Osteocyte (in vitro differentiated cells): ENCODE measurements at places on chromosomes 12 and 14. TPM values are rescaled to one million over a fixed set of nuclear protein-coding genes. Genes with fewer than 3 reads are reported as not detected.

DNA sequence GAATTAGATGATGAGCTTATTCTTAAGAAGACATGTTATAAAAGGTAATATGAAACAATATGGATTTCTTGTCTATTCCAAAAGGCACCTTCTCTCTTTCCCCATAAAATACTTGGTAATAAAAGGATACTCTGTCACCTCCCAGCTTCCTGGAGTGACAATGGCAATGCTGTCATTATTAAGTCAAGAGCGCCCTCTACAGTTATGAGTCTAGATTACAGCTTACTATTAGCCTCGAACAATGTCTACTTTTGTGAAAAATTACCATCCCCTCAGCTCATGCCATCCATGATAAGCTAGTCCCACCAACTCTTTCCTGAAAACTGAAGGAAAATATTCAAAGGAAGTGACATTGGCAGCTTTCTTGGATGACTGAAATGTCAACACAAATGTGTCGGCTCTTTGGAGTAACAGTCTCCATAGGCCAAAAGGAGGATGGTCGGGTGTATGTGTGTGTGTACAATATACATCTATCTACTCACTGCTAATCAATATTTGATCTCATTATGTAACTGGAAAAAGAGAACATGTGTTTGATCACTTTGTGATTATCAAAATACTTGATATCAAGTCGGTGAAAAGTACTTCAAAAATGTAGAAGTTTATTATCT lies 48.7 kb upstream of the CDKN3 start:
- H3K4me3 ChIP-seq, result no peak overlapping the region
- H3K27me3 ChIP-seq, result peaks cover 3% of the 10 kb centered on the region
- H3K36me3 ChIP-seq, result no peaks in the 10 kb centered on the region
- no peak overlapping the region for H3K27ac ChIP-seq
- peaks cover 15% of the 10 kb centered on the region for H3K4me1 ChIP-seq

GRCh38 chr12:62649412-62650138 lies 182.9 kb downstream of the MON2 start:
- no peak overlapping the region for H3K4me3 ChIP-seq
- peaks cover 10% of the 10 kb centered on the region for H3K4me1 ChIP-seq
- H3K27me3 ChIP-seq, result no peaks in the 10 kb centered on the region
- peaks cover 44% of the 10 kb centered on the region for H3K36me3 ChIP-seq
- DNase-seq, result no peak

DNA sequence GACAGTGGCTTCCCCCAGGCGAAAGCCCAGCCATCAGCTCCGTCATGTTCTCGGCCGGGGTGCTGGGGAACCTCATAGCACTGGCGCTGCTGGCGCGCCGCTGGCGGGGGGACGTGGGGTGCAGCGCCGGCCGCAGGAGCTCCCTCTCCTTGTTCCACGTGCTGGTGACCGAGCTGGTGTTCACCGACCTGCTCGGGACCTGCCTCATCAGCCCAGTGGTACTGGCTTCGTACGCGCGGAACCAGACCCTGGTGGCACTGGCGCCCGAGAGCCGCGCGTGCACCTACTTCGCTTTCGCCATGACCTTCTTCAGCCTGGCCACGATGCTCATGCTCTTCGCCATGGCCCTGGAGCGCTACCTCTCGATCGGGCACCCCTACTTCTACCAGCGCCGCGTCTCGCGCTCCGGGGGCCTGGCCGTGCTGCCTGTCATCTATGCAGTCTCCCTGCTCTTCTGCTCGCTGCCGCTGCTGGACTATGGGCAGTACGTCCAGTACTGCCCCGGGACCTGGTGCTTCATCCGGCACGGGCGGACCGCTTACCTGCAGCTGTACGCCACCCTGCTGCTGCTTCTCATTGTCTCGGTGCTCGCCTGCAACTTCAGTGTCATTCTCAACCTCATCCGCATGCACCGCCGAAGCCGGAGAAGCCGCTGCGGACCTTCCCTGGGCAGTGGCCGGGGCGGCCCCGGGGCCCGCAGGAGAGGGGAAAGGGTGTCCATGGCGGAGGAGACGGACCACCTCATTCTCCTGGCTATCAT lies 663 bp downstream of the PTGER2 start:
- no peak for DNase-seq
- peaks cover 19% of the 10 kb centered on the region for H3K4me1 ChIP-seq

GRCh38 chr14:29553427-29553826 lies 374.2 kb downstream of the PRKD1 start:
- DNase-seq, result no peak
- no peaks in the 10 kb centered on the region for H3K36me3 ChIP-seq
- no peaks in the 10 kb centered on the region for H3K4me1 ChIP-seq

GRCh38 chr12:76449583-76449982 lies 101.4 kb upstream of the BBS10 start:
- H3K27ac ChIP-seq, result peak overlapping the region; percentile 71
- peaks cover 21% of the 10 kb centered on the region for H3K4me1 ChIP-seq
- H3K4me3 ChIP-seq, result no peak overlapping the region

GRCh38 chr12:53775478-53776145 lies 23.8 kb upstream of the CISTR start:
- no peaks in the 10 kb centered on the region for H3K4me1 ChIP-seq
- H3K27ac ChIP-seq, result no peak overlapping the region
- H3K4me3 ChIP-seq, result no peak overlapping the region

GRCh38 chr14:32761381-32761968 lies 177.2 kb upstream of the NPAS3 start:
- H3K27me3 ChIP-seq, result no peaks in the 10 kb centered on the region
- no peaks in the 10 kb centered on the region for H3K36me3 ChIP-seq
- no peak for DNase-seq
- H3K4me3 ChIP-seq, result no peak overlapping the region
- H3K4me1 ChIP-seq, result peaks cover 50% of the 10 kb centered on the region
- H3K27ac ChIP-seq, result peak overlapping the region; percentile 59

GRCh38 chr12:108609537-108610335 lies 11.9 kb upstream of the TMEM119 start:
- no peak overlapping the region for H3K4me3 ChIP-seq
- H3K27me3 ChIP-seq, result no peaks in the 10 kb centered on the region
- no peak overlapping the region for H3K27ac ChIP-seq
- no peaks in the 10 kb centered on the region for H3K36me3 ChIP-seq

GRCh38 chr12:85725991-85726390 lies 110.2 kb downstream of the RASSF9 start:
- H3K36me3 ChIP-seq, result no peaks in the 10 kb centered on the region
- DNase-seq, result no peak
- H3K27ac ChIP-seq, result no peak overlapping the region
- H3K27me3 ChIP-seq, result no peaks in the 10 kb centered on the region
- no peak overlapping the region for H3K4me3 ChIP-seq
- H3K4me1 ChIP-seq, result no peaks in the 10 kb centered on the region

DNA sequence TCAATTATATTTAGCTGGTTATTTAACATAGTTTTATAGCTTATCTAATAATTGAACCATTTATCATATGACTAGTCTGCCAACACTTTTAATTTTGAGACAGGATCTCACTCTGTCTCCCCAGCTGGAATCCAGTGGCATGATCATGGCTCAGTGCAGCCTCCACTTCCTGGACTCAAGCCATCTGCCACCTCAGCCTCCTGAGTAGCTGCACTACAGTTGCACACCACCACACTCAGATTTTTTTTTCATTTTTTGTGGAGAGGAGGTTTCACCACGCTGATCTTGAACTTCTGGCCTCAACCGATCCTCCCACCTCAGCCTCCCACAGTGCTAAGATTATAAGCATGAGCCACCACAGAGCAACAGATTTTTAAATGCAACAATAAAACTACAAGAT lies 151.4 kb upstream of the MDGA2 start:
- no peaks in the 10 kb centered on the region for H3K36me3 ChIP-seq
- no peak overlapping the region for H3K4me3 ChIP-seq
- H3K27ac ChIP-seq, result no peak overlapping the region

- H3K27me3 ChIP-seq, result peaks cover 10% of the 10 kb centered on the region
- H3K36me3 ChIP-seq, result no peaks in the 10 kb centered on the region
- no peak for DNase-seq
- no peak overlapping the region for H3K4me3 ChIP-seq
Measured at GRCh38 chr14:100827101-100828021, 1.4 kb downstream of the MEG3 start.

GRCh38 chr12:103279444-103279843 lies 216.3 kb downstream of the C12orf42 start:
- no peak overlapping the region for H3K27ac ChIP-seq
- no peaks in the 10 kb centered on the region for H3K27me3 ChIP-seq
- H3K4me3 ChIP-seq, result no peak overlapping the region
- no peaks in the 10 kb centered on the region for H3K36me3 ChIP-seq
- no peak for DNase-seq

- H3K27ac ChIP-seq, result no peak overlapping the region
- no peak for DNase-seq
- H3K4me3 ChIP-seq, result no peak overlapping the region
- H3K36me3 ChIP-seq, result no peaks in the 10 kb centered on the region
- peaks cover 23% of the 10 kb centered on the region for H3K27me3 ChIP-seq
Measured at GRCh38 chr12:68349220-68349621, 17.1 kb upstream of the MDM1 start.

GRCh38 chr12:93041416-93041815 lies 112.3 kb upstream of the EEA1 start:
- H3K4me1 ChIP-seq, result peaks cover 3% of the 10 kb centered on the region
- no peak for DNase-seq
- H3K27ac ChIP-seq, result no peak overlapping the region
- no peaks in the 10 kb centered on the region for H3K36me3 ChIP-seq
- H3K27me3 ChIP-seq, result no peaks in the 10 kb centered on the region

GRCh38 chr12:96501133-96501761 lies 11.9 kb downstream of the CFAP54 start:
- DNase-seq, result no peak
- H3K27ac ChIP-seq, result peak overlapping the region; percentile 85
- H3K27me3 ChIP-seq, result no peaks in the 10 kb centered on the region
- H3K36me3 ChIP-seq, result no peaks in the 10 kb centered on the region

DNA sequence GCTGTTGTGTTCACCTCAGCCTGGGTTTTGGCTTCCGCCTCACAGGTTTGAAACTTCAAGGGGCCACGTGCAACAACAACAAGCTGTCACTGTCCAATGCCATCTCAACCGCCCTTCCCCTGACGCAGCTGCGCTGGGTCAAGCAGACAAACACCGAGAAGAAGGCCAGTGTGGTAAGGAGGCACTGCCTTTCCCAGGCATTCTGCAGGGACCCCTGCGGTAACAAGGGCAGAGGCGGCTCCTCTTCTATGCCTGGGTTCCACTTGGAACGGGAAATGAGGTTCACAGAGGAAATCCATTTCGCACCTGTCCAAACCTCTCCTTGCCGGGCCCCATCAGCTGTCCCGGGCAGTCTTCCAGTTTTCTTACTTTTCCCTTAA lies 36.8 kb downstream of the HSP90AA1 start:
- no peak overlapping the region for H3K4me3 ChIP-seq
- H3K27ac ChIP-seq, result no peak overlapping the region
- H3K4me1 ChIP-seq, result no peaks in the 10 kb centered on the region
- peaks cover 57% of the 10 kb centered on the region for H3K36me3 ChIP-seq
- DNase-seq, result no peak

DNA sequence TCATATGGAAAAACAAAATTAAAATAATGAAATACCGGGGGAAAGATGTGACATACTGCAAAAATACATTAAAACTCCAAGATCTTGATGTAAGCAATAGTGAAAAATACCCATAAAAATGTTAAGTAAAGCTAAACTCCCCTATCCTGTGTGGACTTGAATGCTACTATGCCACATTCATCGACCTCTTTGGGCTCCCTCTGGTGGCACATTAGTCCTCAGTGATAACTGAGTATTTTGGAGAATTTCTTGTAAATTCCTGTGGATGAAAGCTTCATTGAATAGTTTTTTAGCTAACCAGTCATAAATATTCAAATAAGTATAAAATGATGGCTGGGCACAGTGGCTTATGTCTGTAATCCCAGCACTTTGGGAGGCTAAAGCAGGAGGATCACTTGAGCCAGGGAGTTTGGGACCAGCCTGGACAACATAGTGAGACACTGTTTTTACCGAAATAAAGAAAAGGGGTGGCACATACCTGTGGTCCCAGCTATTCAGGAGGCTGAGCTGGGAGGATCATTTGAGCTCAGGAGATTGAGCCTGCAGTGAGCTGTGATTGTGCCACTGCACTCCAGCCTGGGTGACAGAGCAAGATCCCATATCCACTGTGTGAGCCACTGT lies 42.4 kb upstream of the SGPP1 start:
- peaks cover 4% of the 10 kb centered on the region for H3K27me3 ChIP-seq
- no peak overlapping the region for H3K4me3 ChIP-seq
- H3K4me1 ChIP-seq, result no peaks in the 10 kb centered on the region
- no peaks in the 10 kb centered on the region for H3K36me3 ChIP-seq

- peaks cover 2% of the 10 kb centered on the region for H3K36me3 ChIP-seq
- no peak for DNase-seq
- no peak overlapping the region for H3K27ac ChIP-seq
- no peaks in the 10 kb centered on the region for H3K27me3 ChIP-seq
- peaks cover 48% of the 10 kb centered on the region for H3K4me1 ChIP-seq
- H3K4me3 ChIP-seq, result no peak overlapping the region
Measured at GRCh38 chr12:19186722-19187661, 57.5 kb downstream of the PLEKHA5 start.

DNA sequence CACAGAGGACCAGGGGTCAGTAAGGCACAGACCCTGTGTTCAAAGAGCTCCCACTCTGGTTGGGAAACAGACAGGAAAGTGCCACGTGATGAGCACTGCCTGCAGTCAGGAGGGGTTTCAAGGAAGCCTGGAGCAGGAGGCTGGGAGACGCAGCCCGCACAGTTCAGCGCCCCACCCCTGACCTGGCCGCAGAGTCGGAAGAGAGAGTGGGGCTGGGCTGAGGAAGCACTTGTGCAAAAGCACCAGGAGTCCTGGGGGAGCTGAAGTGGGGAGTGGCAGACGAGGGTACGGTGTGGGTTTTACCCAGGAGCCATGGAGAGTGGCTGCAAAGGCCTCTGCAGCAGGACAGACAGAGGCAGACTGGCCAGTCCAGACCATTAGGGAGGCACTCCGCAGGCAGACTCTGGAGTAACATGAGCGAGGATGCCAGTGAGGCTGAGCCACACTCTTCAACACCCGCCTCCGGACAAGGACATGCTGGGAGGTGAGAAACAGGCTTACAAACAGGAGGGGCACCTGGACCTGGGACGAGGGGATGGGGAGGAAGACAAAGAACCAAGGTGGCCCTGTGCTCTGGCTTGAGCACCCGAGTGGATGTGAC lies 85.7 kb upstream of the GPR68 start:
- peaks cover 6% of the 10 kb centered on the region for H3K4me1 ChIP-seq
- no peak overlapping the region for H3K4me3 ChIP-seq
- DNase-seq, result no peak
- H3K27me3 ChIP-seq, result peaks cover 2% of the 10 kb centered on the region
- H3K27ac ChIP-seq, result no peak overlapping the region

GRCh38 chr14:69441948-69442347 lies 42.6 kb upstream of the PLEKHD1 start:
- peak overlapping the region; percentile 47 for H3K27ac ChIP-seq
- H3K27me3 ChIP-seq, result no peaks in the 10 kb centered on the region
- peaks cover 7% of the 10 kb centered on the region for H3K4me1 ChIP-seq
- H3K4me3 ChIP-seq, result no peak overlapping the region

- no peaks in the 10 kb centered on the region for H3K27me3 ChIP-seq
- H3K36me3 ChIP-seq, result no peaks in the 10 kb centered on the region
- no peaks in the 10 kb centered on the region for H3K4me1 ChIP-seq
- no peak overlapping the region for H3K27ac ChIP-seq
- no peak overlapping the region for H3K4me3 ChIP-seq
Measured at GRCh38 chr12:102374190-102374589, 106.2 kb downstream of the IGF1 start.

The CCDC38 gene
- total RNA-seq, result not detected in 2 replicates

The RASAL1 gene
- total RNA-seq, result not detected in 2 replicates

The KCNH5 gene
- total RNA-seq, result not detected in 2 replicates

The GPX2 gene
- not detected in 2 replicates for total RNA-seq

The ASB8 gene
- total RNA-seq, result 34.4 and 36.1 TPM in 2 replicates

The TEX52 gene
- total RNA-seq, result not detected in 2 replicates
